ENCODE measurements at places on chromosomes 3 and 15. TPM values are rescaled to one million over a fixed set of nuclear protein-coding genes. Genes with fewer than 3 reads are reported as not detected.

GRIP2 gene
- not detected for polyA plus RNA-seq

LCTL gene
- not detected for polyA plus RNA-seq

CCRL2 gene
- polyA plus RNA-seq, result 6.6 TPM

PATL2 gene
- polyA plus RNA-seq, result 0.18 TPM

LSMEM2 gene
- polyA plus RNA-seq, result not detected

ACAN gene
- not detected for polyA plus RNA-seq

IL5RA gene
- not detected for polyA plus RNA-seq

SYNPR gene
- not detected for polyA plus RNA-seq

EPB42 gene
- not detected for polyA plus RNA-seq

DNA sequence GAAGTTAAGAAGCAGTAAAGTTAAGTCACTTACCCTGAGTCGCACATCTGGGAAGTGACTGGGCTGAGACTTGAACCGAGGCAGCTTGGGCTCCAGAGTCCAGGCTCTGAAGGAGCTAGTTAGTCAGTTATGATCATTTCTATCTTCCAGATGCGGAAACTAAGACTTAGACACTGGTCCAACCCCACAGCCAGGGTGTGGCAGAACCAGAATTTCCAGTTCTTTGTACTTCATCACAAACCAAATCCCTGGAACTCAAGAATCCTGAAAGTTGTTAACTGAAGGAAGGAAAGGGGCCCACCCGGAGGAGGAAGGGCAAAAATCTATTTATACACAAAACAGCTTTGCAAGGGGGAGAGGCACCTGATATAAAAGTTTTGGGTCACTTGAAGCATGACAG lies 389.9 kb downstream of the SHQ1 start:
- no peak for DNase-seq

- DNase-seq, result no peak
Measured at GRCh38 chr3:150786791-150787190, 23.8 kb upstream of the SIAH2 start.

DNA sequence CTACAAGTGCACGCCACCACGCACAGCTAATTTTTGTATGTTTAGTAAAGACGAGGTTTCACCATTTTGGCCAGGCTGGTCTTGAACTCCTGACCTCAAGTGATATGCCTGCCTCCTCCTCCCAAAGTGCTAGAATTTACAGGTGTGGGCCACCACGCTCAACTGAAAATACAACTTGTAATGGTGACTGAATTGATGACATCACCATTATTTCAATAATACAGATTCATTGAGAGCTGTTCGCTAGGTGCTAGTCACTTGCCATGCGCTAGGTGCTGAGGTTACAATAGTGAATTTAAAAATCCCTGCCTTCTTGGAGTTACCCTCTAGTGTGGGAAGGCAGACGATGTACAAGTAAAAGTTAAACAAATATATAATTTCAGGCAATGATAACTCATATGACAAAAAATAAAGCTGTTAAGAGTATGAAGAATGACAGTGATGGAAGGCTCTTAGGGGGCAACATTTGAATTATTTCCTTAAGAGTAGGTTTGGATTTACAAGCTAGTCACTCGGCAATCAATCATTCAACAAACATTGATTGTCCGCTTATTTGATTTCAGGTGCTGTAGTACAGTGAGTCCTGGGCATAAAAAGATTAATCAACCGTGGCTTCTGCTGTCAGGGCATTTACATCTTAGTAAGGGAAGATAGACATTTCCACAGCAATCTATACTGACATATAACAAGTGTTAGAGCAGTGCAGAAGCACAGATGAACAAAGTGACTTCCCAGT lies 9.1 kb upstream of the PPARG start:
- DNase-seq, result no peak

GRCh38 chr3:194310060-194310835 lies 40.9 kb downstream of the CPN2 start:
- DNase-seq, result no peak

GRCh38 chr15:41695750-41696436 lies 35.7 kb downstream of the MGA start:
- peak; percentile 77 for DNase-seq

DNA sequence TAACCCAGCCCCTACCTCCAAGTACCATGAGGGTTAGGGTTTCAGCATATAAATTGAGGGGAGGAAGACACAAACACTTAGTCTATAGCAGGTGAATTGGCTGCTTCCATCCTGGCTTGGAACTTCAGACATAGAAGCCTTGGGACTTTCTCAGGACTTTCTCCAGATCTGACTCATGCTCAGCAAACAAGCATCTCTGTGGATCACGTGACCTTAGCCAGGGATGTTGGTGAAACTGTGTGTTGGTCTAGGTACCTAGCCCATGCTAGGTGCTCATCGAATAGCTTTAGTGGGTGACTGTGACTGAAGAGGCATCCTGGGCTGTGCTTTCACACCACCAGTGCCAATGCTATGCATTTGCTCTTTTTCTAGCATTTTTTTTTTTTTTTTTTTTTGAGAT lies 58.9 kb downstream of the CD47 start:
- no peak for DNase-seq

- DNase-seq, result no peak
Measured at GRCh38 chr3:188152660-188153436, 1.1 kb upstream of the LPP start.

GRCh38 chr3:83807511-83807910 lies 1151.3 kb upstream of the CADM2 start:
- no peak for DNase-seq

- DNase-seq, result no peak
Measured at GRCh38 chr3:59621037-59621436, 571.2 kb upstream of the CFAP20DC start.

DNA sequence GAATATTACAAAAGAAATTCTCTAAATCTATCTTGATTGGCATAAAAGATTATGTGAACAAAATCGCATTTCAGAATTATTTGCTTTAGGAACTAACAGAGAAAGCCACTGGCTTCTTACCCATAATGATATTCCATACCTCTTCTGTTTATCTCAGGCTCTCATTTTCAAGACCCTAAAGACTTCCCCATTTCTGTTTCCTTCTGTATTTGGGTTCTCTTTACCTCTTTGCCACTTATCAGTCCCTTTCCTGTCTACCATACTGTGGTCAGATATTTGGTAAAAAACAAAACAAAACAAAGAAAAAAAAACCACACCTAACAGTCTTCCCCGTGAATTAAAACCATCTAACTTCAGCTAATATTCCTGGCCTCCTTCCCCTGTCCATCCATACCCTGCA lies 108.5 kb downstream of the LRRC28 start:
- DNase-seq, result no peak

GRCh38 chr3:195097331-195098255 lies 173.4 kb downstream of the XXYLT1 start:
- peak; percentile 31 for DNase-seq

GRCh38 chr3:139127101-139127500 lies 82.4 kb upstream of the PRR23C start:
- no peak for DNase-seq

- peak; percentile 46 for DNase-seq
Measured at GRCh38 chr15:98955961-98956723, 51.5 kb downstream of the PGPEP1L start.

DNA sequence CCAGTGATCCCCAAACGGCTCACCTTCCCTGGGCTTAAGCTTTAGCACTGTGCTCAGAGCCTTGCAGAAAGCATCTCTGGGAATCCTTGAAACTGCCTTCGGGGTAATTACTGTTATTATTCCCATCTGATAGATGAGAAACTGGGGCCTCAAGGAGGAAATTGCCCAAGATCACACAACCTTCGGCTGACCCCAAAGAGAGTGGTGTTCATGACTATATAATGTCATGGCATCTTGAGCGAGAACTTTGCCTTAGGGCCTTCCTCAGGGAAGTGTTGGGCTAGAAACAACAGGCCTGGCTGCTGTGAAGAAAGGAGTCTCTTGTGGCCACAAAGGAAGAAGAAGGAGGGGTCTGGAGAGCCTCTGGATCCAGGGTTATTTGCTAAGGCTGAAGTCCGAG lies 388.7 kb upstream of the CFAP20DC start:
- no peak for DNase-seq

- no peak for DNase-seq
Measured at GRCh38 chr15:68391121-68391520, 40.8 kb downstream of the ITGA11 start.

DNA sequence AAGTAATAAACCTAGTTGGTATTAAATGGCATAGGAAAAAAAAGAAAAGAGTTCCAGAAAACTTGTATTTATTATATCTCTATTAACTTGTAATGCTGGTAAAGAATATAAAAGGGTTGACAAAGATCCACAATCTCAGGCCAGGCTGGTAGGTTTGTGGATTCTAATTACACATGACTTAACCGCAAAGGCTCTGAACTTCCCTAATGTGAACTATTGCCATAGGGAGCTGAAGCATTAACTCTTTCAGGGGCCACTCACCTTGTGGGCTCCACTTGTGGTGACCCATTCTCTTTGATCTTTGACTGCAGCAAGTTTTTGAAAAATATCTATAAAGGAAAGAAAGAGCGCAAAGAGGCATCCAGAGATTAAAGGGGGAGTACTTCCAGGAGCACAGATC lies 58.5 kb downstream of the NEK10 start:
- no peak for DNase-seq
